ENCODE measurements at places on chromosomes 5 and 9. TPM values are rescaled to one million over a fixed set of nuclear protein-coding genes. Genes with fewer than 3 reads are reported as not detected.

AGXT2 gene
- total RNA-seq, result not detected

OTP gene
- not detected for total RNA-seq

GRCh38 chr5:56658972-56659371 is 156.4 kb upstream of the MAP3K1 start:
- no peak for DNase-seq

GRCh38 chr9:121271368-121272341 is 3.7 kb downstream of the GSN start:
- no peak for DNase-seq

DNA sequence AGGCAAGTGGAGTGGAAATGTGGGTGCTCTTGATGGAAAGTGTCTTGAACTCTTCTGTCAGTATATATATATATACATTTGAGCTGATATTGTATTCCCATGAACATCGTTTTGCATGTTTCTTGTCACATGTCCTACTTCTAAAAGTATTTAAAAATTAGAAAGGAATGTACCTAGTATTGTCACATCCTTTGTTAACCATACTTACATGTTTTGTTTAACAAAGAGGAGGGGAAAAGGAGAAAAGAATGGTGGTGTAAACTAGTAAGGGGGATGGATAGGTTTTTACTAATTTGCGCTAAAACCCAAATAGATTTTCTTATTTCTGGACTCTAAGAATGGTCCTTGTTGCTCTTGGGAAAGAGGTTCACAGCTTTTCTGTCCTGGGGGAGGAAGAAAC is 181.7 kb downstream of the GOLPH3 start:
- DNase-seq, result no peak

DNA sequence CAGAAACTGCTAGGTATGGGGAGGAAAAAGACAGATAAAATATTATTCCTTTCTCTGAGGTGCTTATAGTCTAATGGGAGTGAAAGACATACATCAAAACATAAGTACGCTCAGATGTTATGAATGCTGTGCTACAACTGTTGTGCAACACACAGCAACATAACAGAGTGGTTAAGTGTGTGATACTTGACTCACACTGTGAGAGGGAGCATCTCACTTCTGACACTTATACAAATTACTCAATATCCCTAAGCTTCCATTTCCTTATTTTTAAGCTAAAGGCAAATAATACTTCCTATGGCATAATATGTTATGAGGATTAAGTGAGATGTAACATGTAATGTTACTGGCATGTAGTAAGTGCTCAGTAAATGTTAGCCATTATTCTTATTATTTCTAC is 110.6 kb upstream of the FER start:
- DNase-seq, result no peak

HSPB3 gene
- not detected for total RNA-seq

HK3 gene
- 26.1 TPM for total RNA-seq

DNA sequence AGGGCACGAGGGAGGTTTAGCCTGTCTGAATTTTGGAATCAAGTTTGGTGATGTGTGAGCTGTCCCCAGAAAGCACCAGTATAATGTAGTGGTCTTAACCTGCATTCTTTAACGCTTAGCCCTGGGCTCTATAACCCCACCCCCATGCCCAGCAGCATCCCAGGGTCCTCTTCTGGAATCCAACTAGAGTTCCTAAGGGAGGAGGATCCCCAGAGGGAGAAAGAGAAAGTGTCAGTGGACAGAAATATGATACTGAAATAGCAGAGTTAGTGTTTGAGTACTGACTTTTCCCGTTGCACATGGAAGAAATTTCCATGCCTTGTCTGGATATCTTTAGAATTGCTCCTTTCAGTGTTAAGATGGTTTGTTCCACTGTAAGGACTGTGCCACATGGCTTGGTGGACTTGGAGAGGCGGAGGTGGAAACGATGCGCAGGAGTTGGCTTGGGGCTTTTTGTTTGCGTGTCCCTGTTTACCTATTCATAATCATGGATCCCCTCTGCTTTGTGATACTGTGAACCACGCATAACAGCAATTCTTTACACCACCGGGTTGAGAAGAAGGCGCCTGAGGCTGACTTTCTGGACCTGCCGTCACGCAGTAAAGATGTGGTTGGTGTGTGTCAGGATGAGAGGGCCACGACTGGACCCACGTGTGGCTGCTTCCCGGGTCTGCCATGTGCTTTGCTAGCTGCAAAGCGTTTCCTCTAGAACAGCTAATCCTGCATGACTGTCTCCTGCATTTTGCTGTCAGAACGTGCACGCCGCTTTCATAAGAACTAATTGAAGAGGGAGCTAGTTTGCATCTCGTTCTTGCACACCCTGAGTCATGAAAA is 142.3 kb downstream of the SMARCA2 start:
- DNase-seq, result no peak

GRCh38 chr5:132837868-132838267 is 7.4 kb upstream of the SHROOM1 start:
- no peak for DNase-seq

GRCh38 chr9:110588296-110588695 is 8.8 kb upstream of the SVEP1 start:
- no peak for DNase-seq

GRCh38 chr5:2263763-2264162 is 381.0 kb upstream of the IRX4 start:
- DNase-seq, result no peak
